Anterior cingulate cortex (tissue), 58 donors: ENCODE measurements at places on chromosomes 16 and 17.

DNA sequence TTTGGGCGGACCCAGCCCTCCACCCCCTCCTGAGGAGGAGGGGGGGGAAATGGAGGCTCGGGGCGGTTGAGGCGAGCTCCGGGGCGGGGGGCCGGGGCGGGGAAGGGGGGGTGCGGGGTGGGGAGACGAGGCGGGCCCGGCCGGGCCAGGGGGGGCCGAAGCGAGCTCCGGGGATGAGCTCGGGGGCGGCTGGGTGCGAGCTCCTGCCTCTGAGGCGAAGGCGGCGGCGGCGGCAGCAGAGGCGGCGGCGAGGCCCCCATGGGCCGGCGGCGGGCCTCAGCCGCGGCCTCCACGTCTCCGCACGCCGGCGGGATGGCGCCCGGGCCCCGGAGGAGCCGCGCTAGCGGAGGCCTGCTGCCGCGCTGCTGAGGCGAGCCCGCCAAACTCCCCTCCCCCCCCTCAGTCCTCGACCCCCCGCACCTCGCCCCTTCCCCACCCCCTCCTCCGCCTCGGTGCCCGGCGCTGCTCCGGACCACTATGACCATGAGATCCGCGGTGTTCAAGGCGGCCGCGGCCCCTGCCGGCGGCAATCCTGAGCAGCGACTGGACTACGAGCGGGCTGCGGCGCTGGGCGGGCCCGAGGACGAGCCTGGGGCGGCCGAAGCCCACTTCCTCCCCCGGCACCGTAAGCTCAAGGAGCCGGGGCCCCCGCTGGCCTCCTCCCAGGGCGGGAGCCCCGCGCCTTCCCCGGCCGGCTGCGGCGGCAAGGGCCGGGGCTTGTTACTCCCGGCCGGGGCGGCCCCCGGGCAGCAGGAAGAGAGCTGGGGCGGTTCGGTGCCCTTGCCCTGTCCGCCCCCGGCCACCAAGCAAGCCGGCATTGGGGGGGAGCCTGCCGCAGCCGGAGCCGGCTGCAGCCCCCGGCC is 596 bp downstream of the MSL1 start:
- DNase-seq, result no peak

- peak; percentile 31 for DNase-seq
These were observed at the start of gene TEKT1 for GRCh38 chr17:6831661-6832263. Gene TEKT1, minus strand, starts transcription at chr17:6831729. Its CDS starts 1,353 bp downstream, at chr17:6830376.

DNA sequence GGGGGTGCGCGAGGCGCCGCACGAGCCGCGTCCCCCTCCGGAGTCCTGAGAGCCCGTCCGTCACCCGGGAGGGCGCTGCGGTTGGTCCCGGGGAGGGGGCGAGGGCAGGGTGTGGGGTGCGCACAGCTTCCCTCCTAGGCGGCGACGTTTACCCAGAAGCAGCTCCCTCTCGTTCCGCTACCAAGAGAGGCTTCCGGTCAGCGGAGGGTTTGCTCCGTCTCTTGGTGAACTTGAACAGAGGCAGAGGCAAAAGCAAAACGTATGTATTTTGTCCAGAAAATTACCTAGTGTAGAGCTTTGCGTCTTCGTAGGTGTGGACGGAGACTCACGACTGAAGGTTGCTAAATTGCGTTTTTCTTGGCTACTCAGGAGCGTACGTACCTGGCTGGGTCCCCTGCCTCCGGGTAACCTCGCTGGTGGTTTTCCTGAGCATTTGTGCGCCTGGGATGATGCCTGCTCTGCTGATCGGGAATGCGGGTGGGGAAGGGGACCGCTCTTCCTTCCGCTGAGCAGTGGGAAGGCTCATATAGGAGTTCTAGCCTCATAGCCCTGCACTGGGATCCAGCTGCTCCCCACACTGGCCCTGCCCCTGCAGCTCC is 833 bp downstream of the WSCD1 start:
- peak; percentile 39 for DNase-seq

GRCh38 chr16:81469710-81470535 is 25.3 kb downstream of the CMIP start:
- DNase-seq, result no peak

DNA sequence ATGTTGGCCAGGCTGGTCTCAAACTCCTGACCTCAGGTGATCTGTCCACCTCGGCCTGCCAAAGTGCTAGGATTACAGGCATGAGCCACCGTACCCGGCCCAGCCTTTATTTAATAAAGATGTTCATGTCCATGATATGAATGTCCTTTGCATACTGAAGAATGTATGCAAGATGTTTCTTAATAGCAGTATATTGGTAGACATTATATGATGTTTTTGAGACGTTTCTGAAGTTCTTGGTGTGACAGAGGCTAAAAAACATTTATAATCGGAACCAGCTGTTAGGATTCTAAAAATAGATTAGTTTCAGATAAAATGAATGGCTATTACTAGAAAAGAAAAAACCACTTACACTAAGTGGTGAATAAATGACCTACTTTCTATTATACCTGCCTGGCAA is 11.8 kb downstream of the PDZD9 start:
- DNase-seq, result no peak

- peak; percentile 8 for DNase-seq
These were observed 544.8 kb upstream of the EEF2KMT start for GRCh38 chr16:5642436-5642835.

DNA sequence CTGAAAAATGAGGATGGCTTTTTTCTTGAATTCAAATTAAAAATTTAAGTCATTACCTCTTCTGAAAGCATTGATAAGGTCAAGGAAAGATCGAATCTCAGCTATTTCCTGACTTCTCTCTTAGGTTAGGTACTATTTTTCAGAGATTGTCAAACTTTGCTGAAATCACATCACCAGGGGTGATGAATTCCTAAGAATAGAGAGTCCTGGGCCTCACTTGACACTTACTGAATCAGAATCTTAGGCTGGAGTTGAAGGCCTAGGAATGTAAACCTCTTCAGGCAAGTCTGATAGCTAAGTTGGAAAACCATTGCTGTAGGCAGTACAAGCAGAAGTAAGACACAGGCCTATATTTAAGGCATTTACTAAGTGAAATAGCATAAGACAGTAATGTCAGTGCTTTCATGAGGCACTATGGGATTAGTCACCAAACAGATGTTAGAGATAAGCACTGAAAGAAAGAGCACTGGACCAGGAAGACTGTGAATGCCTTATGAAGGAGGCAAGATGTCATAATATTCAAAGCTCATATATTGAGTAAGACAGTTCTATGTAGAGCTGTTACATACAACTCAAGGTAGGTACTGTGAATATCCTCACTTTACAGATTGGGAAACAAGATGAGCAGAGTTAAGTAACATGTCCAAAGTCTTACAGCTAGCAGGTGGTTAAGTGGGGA is 21.5 kb downstream of the DCAF7 start:
- no peak for DNase-seq

DNA sequence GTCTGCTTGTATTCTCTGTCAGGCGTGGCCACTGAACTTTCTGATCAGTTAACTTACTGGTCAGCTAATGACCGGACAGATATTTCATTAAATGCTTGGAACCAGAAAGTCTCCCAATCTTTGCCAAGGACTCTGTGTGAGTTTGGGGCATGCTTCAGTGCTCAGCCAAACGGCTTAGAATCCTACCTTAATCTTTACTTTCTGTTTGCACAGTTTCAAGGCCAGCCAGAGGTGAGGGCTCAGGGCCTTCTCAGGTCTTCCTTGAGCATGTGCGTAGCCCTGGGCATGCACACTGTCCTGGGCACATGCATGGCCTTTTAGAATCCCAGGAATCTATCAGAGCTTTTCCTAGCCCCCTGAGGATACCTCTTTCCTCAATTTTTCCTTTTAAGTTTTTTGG is 230.1 kb downstream of the RAB11FIP4 start:
- no peak for DNase-seq

- no peak for DNase-seq
These were observed 4.1 kb downstream of the MAP2K3 start for GRCh38 chr17:21288571-21289017.

- no peak for DNase-seq
These were observed 15.5 kb downstream of the UNC13D start for GRCh38 chr17:75828741-75829140.
